ENCODE measurements at places on chromosomes 1 and 21.

GRCh38 chr1:96772972-96773371, 51.4 kb downstream of the PTBP2 start:
- DNase-seq, result no peak

DNA sequence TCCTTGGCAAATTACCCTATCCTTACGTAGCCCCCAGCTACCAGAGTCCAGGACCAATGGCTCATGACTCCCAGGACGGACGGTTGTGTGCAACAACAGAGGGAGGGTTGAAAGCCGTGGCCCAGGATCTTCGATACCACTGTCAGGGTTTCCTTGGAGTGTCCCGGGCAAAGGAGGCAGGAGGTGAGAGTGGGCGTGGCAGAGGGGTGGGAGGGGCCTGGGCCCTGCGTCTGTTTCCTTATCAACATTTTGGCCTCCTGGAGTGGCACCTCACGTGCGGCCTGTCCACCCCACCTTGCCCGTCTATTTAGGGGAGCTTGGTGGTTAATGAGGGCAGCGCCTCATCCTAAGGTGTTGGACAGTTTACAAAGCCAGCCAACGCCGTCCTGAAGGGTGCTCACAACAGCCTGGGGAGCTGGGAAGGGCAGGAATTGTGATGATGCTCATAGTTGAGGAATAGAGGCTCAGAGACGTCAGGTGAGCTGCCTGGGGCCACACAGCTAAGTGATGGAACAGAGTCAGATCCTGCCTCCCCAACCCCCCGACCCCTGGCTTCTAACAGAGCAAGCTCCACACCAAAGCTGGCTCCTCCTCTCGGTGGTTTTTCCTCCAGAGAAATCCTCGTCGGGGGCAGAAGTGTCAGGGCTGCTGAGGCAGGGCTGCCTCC, 17.4 kb upstream of the ARHGEF10L start:
- no peak for DNase-seq

DNA sequence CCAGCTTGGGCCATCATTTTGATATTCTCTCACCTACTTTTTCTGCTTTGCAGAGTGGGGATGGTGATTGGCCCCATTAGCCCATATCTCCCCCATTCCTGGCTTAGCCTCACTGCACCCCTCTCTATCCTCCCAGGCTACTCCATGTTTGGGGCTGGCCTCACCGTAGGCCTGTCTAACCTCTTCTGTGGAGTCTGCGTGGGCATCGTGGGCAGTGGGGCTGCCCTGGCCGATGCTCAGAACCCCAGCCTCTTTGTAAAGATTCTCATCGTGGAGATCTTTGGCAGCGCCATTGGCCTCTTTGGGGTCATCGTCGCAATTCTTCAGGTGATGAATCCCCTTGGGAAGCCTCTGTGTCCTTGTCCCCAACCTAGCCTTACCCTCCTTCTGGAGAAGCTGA, 2.1 kb upstream of the B4GALT2 start:
- DNase-seq, result no peak

DNA sequence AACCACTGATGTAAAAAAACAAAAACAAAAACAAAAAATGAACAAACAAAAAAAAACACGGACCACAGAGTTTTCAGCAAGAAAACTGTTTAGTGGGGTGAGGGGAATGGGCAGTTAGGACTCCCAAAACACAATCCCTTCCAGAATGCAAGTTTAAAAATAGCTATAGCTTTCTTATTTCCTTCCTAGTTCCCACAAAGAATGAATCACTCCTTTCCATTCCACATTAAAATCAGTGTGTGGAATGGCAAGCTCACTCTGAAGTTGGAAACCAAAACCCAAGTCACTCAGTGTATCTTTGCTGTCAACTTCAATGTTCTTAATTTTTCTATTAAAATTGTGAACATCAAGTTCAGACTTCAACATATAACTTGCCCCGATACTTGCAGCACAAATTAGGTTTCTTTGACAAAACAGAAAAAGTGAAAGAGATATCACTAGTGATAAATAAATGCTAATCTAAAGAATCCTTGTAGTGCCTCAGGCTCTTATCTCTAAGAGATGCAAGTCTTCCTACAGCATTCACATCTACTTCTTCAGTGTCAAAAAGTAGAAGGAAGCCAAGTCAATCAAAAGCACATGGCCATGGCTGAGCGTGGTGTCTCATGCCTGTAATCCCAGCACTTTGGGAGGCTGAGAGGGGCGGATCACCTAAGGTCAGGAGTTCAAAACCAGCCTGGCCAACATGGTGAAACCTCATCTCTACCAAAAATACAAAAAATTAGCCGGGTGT, 45.5 kb downstream of the TOR3A start:
- no peak for DNase-seq

DNA sequence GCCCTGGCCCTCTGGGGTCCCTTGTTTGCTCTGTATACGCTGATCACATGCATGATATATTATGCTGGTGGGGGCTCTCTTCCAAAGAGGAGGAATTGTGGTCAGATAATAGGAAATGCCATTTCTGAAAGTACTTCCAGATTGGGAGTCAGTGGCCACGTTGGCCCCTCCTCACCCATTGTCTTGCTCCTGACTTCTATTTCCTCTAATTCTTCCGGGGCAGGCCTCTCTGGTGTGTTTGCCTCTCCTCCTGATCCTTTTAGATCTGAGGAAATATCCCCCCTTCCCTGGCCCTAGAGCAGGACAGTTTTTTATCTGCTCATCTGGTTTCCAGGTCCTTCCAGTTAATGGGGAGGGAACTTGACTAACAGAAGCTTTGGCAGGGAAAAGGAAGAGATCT, 2.9 kb downstream of the VANGL2 start:
- no peak for DNase-seq

GRCh38 chr1:234108921-234109320, 204.4 kb downstream of the SLC35F3 start:
- DNase-seq, result no peak

DNA sequence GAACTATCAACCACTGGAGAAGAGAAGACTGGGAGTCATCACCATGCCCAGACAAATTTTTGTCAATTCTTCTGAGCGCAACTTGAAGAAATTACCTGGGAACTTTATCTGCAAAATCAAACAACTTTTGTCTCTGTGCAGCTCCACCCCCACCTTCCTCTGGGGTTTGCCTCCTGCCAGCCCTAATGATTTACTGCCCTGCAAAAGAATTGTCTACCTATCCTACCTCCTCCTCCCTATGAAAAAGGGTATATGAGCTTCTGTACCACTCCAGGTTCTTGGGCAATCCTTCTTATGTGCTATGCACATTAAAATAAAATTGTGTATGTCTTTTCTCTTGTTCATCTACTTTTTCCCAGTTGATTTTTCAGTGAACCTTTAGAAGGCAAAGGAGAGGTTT, 191.9 kb downstream of the URB2 start:
- DNase-seq, result no peak

- DNase-seq, result no peak
These were observed 35.7 kb upstream of the CNN3 start for GRCh38 chr1:94962409-94963265.

GRCh38 chr1:10449751-10450150, at the start of gene CORT:
TSS of gene CORT (plus strand) at chr1:10450031. CDS start at chr1:10450224, 193 bp downstream.
- no peak for DNase-seq

GRCh38 chr1:11479375-11479979, 522 bp downstream of the DISP3 start:
- DNase-seq, result no peak

GRCh38 chr1:18641005-18641941, 10.6 kb downstream of the PAX7 start:
- DNase-seq, result no peak

GRCh38 chr21:25370311-25370744, 237.0 kb downstream of the MRPL39 start:
- no peak for DNase-seq

DNA sequence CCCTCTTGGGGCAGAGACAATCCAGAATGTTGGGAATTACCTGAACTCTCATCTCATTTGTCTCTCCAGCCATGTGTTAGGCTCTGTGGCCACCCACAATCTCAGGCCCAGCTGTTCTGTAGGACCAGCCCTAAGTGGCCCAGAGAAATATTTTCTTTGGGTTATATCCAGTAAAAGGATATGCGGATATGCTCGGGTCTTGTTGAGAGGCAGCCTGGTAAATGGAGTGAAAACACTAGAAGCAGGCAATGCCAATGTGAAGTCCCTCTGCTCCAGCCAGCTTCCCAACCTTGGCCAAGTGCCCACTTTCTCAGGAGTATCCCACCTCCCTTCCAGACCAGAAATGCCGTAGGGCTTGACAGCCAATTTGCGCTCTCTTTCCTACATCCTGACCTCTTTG, 192.2 kb downstream of the ST6GALNAC3 start:
- no peak for DNase-seq

- peak; percentile 10 for DNase-seq
These were observed 103.2 kb upstream of the ZNF644 start for GRCh38 chr1:91124989-91125417.

Data from renal pelvis (tissue), 12 donors.